Frontal cortex (tissue), 4 donors: ENCODE measurements at places on chromosomes 12 and 14. TPM values are rescaled to one million over a fixed set of nuclear protein-coding genes. Genes with fewer than 3 reads are reported as not detected.

DNA sequence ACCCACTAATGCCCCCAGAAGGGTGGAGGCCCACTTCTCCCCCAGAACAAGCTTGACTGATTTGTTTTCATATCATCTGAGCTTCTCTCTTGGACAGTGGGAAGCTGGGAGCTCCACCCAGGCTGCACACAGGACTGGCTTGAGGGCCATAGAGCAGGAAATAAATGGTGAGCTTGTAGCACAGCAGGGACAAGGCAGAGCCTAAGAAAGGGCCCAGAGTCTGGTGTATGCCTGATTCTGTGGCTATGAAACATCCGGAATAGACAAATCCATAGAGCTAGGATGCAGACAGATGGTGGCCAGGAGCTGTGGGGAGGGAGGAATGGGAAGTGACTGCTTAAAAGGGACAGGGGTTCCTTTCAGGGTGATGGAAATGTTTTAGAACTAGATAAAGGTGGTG lies 79.0 kb downstream of the ARL6IP4 start:
- no peak for DNase-seq

GRCh38 chr12:47709237-47709636 lies 3.4 kb upstream of the RPAP3 start:
- DNase-seq: no peak

BCDIN3D gene
- total RNA-seq: 6.9 TPM

DNA sequence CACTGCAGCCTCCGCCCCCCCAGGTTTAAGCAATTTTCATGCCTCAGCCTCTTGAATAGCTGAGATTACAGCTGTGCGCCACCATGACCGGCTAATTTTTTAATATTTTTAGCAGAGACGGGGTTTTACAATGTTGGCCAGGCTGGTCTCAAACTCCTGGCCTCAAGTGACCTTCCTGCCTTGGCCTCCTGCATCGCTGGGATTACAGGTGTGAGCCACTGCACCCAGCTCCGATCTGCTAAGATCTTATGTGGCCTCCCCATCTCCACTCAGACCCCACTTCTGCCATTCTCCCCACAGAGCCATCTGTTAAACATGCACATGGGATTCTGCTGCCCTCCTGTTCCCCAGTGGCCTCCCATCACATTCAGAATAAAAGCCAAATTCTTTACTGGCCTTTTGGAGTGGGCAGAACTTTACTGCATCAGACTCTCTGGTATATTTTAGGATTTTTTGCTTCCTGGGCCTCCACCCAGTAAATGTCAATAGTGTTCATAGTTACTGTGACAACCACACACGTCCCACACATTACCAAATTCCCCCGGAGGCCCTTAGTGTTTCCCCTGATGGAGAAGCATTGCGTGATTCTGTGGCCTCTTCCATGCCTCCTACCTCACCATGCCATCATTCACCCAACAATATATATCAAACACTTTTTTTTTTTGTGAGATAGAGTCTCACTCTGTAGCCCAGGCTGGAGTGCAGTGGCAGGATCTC lies 96.3 kb downstream of the PTPN11 start:
- no peak for DNase-seq

GRCh38 chr12:52418576-52419110 lies 12.5 kb upstream of the KRT82 start:
- no peak for DNase-seq

DNA sequence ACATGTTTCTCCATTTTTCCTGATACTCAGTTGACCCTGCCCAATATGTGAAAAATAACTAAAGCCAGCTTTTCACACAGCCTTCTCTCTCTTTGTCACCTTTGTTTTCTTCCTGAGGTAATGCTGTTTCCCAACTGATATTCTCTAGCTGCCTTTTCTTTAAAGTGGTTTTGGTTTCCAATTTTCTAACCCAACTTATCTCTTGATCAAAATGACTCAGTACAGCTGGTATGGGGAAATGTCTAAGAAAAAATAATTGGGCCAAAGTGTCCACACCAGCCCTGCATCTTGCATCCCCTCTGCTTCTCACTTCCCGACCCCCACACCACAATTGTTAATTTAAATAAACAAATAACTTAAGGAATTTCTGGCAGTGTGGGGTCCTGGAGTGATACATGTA lies 193.8 kb downstream of the SYT1 start:
- no peak for DNase-seq

SYT1 gene
- 174 TPM for total RNA-seq

DNA sequence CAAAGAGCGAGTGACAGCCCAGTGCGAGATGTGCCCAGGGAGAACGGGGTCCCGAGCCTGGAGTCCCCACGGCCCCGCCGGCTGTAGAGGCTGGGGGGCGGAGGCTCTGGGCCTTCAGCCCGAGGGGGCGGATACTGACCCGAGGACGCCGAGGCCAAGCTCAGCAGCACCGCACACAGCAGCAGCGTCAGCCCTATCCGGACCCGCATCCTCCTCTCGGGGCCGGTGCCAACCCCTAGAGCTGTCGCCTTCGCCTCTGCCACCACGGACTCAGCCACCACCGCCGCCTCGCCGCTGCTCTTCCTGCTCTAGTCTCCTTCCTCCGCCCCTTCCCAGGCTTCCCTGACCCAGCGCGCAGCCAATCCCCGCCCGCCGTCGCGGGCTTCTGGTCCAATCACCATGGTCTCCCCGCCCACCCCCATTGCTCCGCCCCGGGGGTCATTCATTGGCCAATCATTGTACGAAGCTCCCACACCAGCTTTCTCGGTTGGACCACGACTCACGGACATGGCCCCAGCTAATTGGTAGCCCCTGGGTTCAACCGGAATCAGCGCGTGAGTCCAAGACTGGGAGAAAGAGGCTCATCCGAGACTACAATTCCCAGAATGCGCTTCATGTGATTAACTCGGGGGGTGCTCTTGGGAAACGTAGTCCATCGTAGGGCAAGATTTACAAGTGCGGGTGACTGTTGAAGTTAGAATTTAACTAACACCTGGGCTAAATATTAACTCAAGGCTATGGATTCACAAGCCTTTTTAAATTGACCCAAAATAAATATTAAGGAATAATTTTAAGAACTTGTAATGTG lies at the start of gene SEL1L:
Gene SEL1L, minus strand, starts transcription at position 318 of the 808 bp plus-strand sequence. Its CDS starts 109 bp downstream, at position 209.
- DNase-seq: peak; percentile 77

CRACR2A gene
- 0.82 TPM for total RNA-seq

RNU4-1 gene
- under 0.01 TPM for total RNA-seq

DNA sequence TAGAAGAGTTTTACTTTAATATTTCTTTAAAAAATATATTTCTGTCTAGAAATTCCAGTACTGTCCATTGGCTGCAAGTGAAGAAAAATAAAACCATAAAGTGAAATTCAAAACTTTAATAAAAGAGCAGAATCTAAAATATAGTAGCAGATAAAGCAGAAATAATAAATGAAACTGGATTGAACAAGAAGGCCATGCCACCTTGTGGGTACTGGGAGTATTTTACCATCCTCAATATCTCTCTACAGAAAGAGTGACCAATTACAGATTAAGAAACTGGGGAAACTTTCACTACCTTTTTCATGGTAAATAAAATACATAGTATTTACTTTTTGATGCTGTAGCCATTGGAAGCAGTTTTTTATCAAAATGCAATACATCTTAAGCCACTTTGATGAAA lies 220.5 kb downstream of the BCAT1 start:
- no peak for DNase-seq

DNA sequence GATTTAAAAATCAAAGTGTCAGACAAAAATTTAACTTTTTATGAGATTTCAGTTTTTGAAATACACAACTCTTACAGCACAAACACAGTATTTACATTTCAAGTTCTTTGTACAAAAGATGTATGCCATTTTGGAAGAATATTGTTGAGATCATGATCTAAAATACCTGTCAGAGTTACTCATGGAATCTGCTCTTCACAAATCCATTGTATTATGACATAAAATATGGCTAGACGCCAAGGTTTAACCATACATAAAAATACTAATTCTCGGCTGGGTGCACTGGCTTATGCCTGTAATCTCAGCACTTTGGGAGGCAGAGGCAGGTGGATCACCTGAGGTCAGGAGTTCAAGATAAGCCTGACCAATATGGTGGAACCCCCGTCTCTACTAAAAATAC lies 6.2 kb upstream of the SYCP3 start:
- DNase-seq: no peak

- peak; percentile 41 for DNase-seq
Observed at GRCh38 chr12:121580959-121581685, at the start of gene KDM2B. KDM2B (minus strand) TSS chr12:121581023; CDS start chr12:121580911, 112 bp downstream.

AQP5 gene
- total RNA-seq: 1.2 TPM

IL22 gene
- not detected for total RNA-seq

TROAP gene
- total RNA-seq: 2.9 TPM

FITM1 gene
- 0.41 TPM for total RNA-seq

DNA sequence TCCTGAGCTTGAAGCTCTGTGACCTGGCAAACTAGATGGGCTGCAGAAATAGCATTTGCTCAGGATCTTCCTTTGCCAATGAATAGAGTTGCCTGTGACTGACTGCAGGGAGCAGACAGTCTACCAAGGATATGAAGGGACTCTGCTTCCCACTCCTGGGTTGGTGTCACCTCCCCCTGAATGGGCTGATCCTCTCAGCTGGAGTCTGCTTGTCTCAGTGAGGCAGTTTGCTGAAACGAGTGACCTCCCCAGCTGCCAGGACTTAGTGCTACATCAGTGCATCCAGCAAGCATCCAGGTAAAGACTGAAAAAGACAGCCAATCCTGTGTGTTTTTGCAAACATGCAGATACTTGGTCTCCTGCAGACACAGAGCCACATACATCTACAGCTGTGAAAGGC lies 28.5 kb downstream of the PAH start:
- DNase-seq: no peak

- peak; percentile 59 for DNase-seq
Observed at GRCh38 chr14:73491256-73492042, 716 bp downstream of the RIOX1 start.

RNASE7 gene
- not detected for total RNA-seq

- no peak for DNase-seq
Observed at GRCh38 chr14:22976620-22977433, 5.5 kb downstream of the AJUBA start.

AKAP5 gene
- 37.5 TPM for total RNA-seq

DNA sequence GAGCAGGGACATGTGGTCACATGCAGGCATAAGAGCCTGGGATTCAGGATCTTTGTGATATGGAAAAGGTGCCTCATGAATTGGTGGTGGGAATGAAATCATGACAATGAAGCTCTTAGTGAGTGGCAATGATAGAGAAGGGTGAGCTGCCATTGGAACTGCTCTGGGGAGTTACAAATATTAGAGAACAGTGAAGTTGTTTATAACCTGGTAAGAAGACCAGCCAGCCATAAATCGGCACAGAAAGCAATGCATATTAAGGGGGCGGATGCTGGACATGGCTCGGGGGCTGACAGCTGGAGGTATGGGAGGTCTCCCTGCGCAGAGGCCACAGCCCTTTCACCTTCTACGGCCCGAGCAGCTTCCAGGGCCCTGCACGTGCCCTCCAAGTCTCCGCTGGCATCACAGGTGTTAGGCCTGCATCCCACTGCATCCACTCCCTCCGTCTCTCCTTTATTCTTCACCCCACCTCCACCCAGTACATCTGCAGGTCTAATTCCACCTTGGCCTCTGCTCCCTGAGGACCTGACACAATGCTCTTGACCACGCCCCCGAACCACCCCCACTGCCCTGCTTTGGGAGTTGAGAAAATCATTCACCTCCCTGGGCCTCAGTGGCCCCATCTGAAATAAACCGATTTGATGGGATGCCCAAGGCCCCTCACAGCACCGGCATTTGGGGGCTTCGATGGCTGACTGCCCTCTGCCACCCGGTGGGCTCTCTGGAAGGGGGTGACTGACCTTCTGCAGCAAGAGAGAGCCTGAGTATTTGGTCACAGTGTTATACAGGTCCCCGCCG lies 4.1 kb downstream of the CACNA2D4 start:
- DNase-seq: peak; percentile 6

DNA sequence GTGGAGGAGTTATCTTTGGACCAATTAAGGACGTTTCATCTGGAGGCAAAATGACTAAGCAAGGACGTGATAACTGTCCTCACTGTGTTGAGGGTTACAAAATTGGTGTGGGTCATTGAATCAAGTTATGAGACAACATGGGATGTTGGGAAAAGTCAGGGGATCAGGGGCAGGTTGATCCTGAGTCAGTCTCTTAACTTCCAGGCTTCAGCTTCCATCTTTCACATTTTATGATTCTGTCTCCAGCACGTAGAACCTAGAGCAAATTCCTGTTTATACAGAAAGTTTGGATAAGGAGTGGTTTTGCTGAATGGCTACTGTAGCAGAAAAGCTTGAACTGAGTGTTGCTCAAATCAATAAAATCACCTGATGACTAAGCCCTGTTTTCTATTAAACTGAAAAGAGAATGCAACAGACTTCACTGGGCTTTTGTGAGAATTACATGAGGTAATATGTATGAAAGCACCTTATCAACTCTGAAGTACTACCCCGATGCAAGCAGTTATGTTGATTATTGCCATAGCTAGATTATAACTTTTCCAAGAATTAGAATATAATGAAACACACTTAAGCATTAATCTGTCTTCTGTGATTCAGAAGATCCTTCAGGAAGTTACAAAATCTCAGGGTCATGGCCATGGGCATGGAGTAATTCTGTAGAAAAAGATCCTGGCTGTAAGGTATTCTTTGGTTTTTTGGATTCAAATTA lies 184.8 kb downstream of the ETV6 start:
- DNase-seq: no peak

- no peak for DNase-seq
Observed at GRCh38 chr12:79673354-79673753, 17.4 kb downstream of the PAWR start.

GRCh38 chr14:22370084-22370847 lies 218.8 kb downstream of the DAD1 start:
- no peak for DNase-seq

DNA sequence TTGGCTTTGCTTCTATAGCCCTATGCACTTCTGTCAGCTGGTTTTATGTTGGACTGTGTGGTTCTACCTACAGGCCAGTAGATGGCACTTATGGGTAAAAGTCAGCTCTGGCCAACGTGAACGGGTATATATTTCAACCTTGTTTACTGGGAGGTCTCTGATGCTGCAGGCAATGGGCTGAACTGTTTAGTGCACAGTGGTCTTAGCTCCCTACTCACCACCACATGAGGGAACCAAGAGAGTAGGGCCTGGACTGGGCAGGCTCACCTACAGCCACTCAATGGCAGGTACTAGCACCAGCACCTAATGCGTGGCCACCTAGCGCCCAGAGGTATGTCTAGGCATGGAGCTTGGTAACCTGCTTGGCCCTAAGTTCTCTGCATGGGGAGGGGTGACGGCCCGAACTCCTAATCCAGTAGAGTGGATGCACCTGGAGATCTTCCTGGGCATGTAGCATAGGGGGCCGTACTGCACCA lies 481.8 kb downstream of the TMEM117 start:
- DNase-seq: no peak

GRCh38 chr12:131436922-131437705 lies 273.8 kb upstream of the SFSWAP start:
- no peak for DNase-seq

- DNase-seq: no peak
Observed at GRCh38 chr14:105738638-105739037, 212.3 kb downstream of the TMEM121 start.

DNA sequence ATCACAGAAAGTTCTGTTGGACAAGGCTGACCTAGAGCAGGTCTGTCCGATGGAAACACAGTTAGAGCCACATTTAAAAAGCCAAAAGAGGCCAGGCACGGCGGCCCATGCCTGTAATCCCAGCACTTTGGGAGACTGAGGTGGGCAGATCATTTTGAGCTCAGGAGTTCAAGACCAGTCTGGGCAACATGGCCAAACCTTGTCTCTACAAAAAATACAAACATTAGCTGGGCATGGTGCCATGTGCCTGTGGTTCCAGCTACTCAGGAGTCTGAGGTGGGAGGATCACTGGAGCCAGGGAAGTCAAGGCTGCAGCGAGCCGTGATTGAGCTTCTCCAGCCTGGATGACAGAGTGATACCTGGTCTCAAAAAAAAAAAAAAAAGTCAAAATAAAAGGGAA lies 14.9 kb downstream of the UBE3B start:
- DNase-seq: no peak

- no peak for DNase-seq
Observed at GRCh38 chr12:107159384-107159900, 66.1 kb upstream of the CRY1 start.
